ENCODE measurements at places on chromosomes 3 and 15.

DNA sequence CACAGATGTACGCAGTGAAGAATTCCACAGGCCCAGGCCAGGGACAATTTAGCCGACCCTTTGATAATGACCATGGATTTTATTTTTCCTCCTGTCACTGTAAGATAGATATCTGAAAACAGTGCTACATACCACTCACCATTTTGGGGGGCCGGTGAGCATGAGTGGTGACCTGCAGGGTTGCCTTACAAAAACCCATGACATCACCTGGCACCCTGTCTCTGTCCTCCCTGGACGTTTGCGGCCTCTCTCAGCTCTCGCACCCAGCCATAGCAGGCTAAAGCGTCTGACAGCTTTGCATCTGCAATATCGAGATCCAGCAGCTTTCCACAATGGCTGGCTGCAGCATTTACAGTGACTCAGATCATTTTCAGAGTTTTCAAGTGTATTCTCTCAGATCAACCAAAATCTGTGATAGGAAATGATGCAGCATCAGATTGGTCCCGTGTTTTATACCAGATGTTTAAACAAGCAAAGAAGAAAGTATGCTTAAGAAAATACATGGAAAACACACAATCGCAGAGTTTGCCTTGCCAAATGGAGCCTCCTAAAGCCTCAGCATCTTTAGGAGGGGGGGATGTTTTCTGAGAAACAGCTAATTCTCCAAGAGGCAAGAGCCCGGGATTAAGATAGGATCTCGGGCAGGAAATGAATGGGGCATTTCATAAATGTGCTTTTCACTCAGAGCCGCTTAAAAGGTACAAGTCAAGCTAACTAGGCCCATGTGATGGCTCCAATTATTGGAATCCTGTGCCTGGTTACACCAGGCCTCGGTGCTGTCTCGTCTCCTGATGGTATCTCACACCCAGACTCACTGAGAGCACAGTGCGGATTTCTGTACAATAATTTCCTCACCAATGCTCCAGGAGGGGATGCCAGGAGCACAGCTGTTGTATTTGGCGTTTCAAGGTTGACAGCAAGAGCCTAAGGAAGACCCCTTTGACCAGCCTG is 257.3 kb downstream of the XXYLT1 start:
- DNase-seq = no peak

DNA sequence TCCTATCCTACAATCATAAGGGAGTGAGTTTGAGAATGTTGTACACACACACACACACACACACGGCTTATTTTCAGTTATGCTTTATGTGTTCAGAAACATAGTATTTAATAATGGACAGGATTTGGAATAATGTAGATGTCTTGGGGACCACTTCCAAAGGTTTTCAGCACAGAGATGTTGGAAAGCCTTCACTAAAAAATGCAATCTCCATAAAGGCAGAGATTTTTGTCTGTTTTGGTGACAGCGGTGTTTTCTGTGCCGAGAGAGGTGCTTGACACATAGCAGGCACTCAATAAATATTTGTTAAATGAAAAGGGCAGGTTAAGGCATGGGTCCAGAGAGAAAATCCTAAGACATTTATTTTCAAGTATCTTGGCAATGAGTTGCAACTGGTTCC is 428.2 kb upstream of the RGMA start:
- DNase-seq = no peak

- no peak for DNase-seq
Observed at GRCh38 chr3:69888943-69889315, 110.6 kb upstream of the SAMMSON start.

- no peak for DNase-seq
Observed at GRCh38 chr15:25067725-25068309, 113.0 kb downstream of the SNRPN start.

- DNase-seq = no peak
Observed at GRCh38 chr15:51076524-51077220, 18.0 kb downstream of the TNFAIP8L3 start.

- no peak for DNase-seq
Observed at GRCh38 chr3:8621872-8622271, 22.7 kb downstream of the SSUH2 start.

DNA sequence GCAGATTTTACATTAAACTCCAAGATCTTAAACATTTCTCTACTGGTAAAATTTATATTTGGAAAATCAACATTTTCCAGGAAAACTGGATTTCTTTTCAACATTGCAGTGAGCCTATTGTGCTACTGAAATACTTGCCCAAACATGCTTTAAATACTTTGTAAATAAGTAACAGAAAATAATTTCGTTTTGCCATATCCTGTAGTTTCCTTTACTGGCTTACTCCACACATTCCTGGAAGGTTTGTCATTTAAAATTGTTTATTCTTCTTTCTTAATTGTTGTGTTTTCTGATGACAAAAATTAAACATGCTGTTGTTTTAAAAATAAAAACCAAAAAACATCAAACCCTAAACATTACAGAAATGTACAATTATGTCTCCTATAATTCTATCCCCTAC is 22.0 kb downstream of the ACAD11 start:
- DNase-seq = no peak

DNA sequence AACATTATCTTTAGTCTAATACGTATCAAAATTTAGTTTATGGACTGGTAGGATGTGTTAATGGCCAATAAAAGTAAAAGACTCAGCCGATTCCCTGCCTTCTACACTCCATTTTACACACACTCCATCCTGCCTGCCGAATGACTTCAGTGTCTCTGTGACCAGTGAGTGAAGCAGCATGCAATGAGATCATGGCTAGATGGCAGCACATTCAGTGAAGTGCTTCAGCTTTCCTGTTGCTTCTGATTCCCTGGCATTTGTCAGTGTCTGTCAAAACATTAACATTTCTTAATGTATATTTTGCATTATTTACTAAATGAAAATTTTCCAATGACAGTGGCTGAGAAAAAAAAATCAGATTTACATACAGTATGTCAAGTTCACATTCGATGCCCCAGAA is 412.0 kb downstream of the FHIT start:
- DNase-seq = no peak

- DNase-seq = peak; percentile 73
Observed at GRCh38 chr15:70559265-70560239, 203.8 kb downstream of the UACA start.

DNA sequence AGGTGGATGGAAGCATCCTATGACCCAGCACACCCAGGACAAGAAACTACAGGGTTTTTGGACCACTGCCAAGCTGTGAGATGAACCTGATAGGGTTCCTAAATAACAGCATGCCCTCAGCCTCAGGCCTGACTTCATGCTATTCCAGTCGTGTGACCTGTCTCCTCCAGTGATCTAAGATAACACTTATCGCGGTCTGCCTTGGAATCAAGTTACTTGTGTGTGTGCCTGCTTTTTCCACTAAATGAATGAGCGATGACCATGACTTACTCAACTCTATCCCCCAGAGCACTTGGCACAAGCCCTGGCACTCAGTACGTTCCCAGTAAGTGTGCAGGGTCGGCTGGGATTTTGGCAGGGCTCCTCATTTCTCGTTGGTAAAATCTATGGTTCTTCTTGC is 172.7 kb upstream of the TP63 start:
- DNase-seq = no peak

DNA sequence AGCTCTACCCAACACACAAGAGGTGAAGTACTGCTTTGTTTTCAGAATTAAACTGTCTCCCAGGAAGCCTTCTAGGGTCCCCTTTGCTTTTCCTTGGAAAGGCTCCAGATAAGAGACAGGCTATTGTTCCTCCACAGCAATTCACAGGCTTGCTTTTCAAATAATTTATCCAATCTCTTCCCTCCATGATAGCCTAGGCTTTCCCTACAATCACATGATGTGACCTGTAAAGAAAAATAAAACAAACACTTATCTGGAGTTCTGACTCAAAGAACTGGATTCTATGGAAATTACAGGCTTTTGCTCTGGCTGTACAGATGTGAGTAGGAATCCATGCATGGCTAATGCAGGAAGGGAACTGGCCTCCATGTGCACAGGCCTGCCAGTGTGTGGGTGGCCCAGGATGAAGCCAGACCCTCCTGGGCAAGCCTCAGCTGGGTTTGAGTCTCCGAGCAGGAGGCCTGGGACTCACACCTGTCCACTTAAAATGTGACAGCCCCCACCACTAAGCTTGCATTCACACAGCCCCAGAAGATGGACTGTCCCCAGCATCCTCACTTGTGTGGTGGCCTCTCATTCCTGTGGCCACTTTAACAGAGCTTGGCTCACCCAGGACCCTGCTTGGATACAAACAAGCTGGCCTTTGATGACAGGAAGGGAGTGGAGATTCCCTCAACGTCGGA is 75.8 kb upstream of the LEKR1 start:
- no peak for DNase-seq

GRCh38 chr3:13134879-13135206 is 61.6 kb upstream of the IQSEC1 start:
- no peak for DNase-seq

- no peak for DNase-seq
Observed at GRCh38 chr3:172134352-172134751, 95.0 kb downstream of the FNDC3B start.

GRCh38 chr15:52236013-52236412 is 44.8 kb upstream of the GNB5 start:
- DNase-seq = no peak

- no peak for DNase-seq
Observed at GRCh38 chr3:186524616-186525015, 19.6 kb downstream of the CRYGS start.

GRCh38 chr3:55285156-55285555 is 201.9 kb downstream of the WNT5A start:
- DNase-seq = no peak

DNA sequence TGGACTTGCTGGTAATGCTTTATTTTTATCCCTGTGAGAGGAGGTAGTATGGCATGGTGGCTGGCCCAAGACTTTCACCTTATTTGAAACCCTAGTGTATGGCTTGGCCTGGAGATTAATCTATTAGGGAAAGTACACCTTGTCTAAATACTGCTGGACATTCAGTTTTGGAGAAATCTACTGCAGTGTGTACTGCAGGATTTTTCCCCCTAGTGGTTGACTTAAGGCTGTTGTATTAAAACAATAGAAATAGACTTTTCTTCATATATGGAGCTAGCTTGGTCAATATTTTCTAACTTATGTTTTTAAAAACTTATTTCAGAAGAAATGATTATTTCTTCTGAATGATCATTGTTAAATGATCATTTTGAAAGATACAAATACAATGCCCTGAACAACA is 13.9 kb upstream of the SLITRK3 start:
- no peak for DNase-seq

Measured in T-cell (primary cell).